ENCODE measurements at places on chromosomes 5 and 9. TPM values are rescaled to one million over a fixed set of nuclear protein-coding genes. Genes with fewer than 3 reads are reported as not detected.

Gene DMXL1
- total RNA-seq = 55.6 TPM

Gene PFN3
- total RNA-seq = not detected

DNA sequence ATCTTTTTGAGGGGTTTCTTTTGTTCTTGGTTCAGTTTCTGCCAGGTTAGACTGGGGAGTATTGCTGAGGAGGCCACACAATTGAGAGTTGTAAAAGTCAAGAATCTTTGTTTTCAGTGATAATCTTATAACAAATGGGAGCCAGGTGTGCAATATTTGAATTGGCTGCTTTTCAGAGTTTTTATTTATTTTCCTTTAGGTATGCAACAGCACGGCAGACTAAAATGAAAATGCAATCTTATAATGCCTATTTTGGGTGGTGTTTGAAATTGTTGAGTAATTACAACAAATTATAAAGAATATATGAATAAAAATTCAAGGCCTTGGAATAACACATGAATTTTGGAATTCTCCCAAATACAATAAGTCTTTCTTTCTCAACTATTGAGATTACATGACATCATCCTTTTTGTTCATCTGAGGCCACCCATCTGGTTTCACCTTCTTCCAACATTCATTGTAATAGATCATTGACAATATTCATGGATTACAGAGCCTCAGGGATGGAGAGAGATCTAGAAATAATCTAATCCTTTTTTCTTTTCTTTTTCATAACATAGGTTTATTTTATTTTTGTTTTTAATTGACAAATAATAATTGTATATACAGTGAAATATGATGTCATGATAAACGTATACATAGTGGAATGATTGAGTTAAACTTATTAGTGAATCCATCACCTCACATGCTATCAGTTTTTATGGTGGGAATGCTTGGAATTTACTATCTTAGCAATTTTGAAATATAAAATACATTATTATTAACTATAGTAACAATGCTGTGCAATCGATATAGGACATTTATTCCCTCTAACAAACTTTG is 1061.0 kb downstream of the NR2F1-AS1 start:
- DNase-seq = no peak

GRCh38 chr9:113947941-113948340 is 71.8 kb downstream of the ZNF618 start:
- DNase-seq = no peak

GRCh38 chr5:150577378-150578139 is 62.9 kb upstream of the SYNPO start:
- peak; percentile 44 for DNase-seq

Data from posterior vena cava (tissue), 2 donors.